ENCODE measurements at places on chromosomes 16 and 17.

DNA sequence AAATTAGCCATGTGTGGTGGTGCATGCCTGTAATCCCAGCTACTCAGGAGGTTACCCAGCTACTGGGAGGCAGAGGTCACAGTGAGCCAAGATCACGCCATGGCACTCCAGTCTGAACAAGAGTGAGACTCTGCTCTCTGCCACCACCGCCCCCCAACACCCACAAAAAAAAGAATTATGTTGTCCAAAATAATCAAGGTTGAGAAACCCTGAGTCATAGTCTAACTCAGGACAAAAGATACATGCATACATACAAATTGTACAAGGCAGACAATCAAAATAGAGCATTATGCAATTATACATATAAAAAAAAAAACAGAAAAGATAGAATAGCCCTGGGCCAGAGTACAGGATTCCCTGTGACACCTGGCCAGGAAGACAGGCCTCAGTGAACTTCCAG is 6.6 kb upstream of the KPNB1 start:
- DNase-seq: no peak

DNA sequence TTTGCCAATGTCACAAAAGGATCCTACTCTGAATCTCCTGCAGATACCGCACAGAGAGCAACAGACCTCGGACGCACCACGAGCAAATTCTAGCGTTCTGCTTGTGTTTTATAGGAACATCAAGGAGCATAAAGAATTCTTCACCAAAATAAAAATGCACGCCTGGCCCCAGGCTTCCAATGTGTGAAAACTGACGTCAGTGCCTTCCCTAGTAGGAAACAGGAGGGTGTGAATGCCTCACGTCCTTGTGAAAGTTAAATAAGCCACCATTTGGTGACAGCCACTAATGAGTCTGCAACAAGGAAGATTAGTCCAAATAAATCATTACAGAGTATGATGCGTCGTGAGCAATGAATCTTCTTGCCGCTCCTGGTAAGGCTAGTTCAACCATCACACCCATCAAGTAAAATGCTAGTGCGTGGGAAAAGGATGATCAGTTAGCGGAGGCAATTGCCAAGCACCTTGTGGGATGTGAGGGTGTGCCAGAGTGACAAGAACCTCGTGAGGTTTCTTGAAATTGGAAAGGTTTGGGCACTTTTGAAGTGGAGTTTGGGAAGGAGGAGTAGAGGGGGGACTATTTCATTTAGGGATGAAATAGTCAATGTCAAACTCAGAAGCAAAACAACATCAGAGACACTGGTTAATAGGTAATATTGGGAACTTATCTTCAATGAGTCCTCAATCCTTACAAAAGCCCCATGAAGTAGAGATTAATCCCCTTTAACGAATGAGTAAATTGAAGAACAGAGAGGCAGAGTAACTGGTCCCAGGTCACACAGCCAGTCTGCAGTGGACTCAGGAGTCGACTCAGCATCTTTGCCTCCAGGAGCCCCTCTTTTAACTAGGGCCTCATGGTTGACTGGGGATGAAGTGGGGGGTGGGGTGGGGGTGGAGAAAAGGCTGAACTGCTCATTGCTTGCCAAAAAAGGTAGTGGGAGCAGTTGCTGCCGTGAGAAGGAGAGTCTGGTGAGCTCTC is 238.8 kb downstream of the SLC39A11 start:
- DNase-seq: no peak

DNA sequence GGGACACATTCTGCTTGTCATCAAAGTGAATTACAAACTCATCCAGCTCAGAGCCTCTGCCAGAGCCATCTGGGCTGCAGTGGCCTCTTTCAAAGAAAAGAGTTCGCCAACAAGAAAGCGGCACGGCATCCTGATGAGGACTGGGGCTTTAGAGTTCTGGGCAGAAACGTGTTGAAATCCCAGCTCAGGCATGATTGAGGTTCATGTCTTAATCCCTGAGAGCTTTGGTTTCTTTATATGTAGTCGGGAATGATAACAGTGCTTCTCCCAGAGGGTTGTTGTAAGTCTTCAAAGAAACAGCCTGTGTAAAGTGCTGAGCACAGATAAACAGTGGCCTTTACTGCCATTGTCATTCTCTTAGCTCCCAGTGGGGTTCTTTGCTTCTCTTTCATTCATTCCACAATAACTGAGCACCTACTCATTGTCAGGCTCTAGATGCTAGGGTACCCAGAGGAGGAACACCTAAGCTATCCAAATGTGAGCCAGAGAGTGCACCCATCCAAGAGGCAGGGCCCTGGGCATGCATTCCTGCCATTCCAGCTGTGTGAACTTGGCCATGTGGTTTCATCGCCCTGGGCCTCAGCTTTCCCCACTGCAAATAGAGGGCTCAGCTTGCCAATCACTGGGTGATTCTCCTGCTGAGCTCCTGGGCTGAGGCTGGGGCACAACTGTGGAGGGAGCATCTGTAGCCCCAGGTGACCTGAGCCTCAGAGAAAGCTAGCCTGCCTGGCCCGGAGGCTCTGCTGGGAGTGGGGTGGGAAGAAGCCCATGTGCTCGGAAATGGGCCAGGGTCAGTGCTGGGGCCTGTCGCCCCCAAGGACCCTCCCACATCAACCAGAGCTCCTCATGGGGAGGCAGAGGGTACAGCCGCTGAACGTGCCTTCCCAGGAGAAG is 38.3 kb upstream of the CRHR1 start:
- DNase-seq: no peak

DNA sequence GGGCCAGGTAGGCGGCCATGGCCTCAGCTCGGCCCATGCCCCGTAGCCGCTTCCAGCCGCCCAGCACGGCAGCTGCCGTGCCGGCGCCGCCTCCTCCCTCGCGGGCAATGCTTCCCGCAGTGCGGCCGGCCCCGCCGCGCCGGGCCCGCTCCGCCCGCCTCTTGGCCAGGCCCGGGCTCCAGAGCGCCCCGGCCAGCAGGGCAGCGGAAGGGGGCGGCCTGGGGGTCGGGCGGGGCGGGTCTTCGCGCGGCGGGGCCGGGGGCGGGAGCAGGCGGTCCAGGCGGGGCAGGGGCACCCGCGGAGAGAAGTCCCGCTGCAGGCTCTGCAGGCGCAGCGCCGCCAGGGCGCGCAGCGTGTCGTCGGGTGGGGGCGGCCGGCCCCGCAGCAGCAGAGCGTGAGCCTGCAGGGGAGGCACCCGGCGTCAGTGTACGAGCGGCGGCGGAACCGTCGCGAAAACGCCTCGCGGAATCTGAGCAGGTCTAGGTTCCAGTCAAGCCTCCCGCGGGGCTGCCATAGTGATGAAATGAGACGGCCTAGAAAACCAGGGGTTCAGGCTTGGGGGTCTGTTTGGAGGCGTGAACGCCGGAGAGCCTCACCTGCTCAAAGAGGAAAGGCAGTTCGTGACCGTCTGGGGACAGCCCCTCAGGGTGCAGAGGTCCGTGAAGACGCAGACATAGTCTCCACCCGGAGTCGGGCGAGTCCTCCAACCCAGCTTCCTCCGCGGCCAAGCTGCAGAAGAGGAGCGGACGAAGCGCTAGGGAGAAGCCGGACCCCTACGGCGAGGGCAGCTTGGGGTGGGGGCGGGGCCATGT is 6.6 kb downstream of the PLEKHH3 start:
- no peak for DNase-seq

DNA sequence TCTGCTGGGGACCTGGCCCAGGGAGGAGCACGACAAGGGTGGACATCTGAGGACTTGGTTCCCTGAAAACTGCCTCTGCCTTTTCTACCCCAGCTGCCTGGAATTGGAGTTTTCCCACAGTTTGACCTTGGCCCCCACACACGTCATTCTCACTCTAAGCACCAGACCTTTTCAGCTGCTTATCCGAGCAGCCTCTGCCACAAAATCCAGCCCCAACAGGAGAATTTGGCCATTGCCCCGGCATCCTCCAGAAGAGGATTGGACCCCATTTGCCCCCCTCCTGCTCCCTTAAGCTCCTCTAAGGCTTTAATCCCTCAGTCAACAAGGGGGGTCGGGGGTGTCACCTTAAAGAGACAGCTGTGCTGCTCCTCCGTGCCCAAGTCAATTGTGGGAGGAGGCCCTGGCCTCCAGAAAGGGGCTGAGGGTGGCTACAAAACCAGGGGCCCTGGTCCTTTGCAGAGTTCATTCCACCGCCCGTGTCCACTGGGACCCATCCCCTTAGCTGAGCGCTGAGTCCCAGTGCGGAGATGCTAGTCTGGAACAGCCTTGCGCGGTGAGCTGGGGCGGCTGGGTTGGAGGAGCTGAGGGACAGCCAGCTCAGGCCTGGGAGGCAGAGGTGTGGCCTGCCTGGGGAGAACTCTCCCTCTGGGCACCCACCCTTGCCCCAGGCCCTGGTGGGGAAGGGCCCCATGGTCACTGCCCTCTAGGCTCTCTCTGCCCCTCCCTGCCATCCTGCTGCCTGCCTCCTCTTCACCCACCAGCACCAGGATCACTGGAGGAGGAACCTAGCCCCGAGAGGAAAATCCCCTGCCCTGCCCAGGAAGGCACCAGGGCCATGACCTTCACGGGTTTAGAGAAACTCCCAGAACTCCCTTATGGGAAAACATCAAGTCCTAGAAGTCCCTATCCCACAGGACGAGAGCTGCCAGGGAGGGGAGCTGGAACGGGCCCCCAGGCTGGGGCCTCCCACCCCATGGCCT is 18.8 kb downstream of the TTYH2 start:
- no peak for DNase-seq

- no peak for DNase-seq
Measured at GRCh38 chr16:56847173-56847910, 17.7 kb upstream of the SLC12A3 start.

DNA sequence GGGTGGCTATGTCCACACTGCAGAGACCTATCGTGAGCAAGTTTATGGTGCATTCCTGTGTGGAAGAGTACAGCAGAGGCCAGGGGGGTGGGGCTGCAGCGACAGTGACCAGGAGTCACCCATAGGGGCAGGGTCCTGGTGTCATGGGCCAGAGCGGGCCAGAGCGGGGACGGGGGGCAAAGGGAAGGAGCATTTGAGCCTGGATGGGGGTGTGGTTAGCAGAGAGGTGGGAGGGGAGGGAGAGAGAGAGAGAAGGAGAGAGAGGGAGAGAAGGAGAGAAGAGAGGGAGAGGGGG is 17.8 kb downstream of the JPH3 start:
- DNase-seq: no peak

DNA sequence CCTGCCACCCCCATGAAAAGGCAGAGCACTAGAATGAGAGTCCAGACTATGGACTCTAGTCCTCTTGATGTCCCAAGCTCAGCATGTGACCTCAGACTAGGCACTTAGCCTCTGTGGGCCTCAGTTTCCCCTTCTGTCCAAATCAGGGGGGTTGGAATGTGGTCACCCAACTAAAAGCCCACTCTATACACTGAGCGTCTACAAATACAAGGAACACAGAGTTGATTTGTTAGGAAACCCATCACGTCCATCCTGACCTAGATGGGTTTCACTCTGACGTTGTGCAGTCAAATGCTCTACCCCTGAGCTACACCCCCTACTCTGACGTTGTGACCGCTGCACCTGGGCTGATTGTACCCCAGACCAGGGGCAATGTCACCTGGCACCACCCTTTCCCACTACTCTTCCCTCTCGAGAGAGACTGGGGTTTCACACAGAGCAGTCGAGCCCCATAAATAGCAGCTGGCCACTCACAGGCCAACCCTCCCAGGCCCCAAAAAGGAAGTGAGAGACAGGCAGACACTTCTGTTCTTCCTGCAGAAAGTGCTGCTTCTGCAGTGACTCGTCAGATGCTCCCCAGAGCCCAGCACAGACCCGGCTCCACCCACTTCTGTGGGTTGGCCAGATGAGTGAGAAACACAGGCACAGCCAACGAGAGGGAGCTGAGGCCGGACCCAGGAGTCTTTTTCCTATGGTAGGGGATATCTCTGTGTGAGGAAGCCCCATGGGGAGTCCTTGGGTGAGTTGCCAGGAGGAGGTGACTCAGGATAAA is 16.1 kb upstream of the TNFRSF13B start:
- DNase-seq: no peak

- no peak for DNase-seq
Measured at GRCh38 chr16:15770512-15770911, 86.3 kb downstream of the MYH11 start.

DNA sequence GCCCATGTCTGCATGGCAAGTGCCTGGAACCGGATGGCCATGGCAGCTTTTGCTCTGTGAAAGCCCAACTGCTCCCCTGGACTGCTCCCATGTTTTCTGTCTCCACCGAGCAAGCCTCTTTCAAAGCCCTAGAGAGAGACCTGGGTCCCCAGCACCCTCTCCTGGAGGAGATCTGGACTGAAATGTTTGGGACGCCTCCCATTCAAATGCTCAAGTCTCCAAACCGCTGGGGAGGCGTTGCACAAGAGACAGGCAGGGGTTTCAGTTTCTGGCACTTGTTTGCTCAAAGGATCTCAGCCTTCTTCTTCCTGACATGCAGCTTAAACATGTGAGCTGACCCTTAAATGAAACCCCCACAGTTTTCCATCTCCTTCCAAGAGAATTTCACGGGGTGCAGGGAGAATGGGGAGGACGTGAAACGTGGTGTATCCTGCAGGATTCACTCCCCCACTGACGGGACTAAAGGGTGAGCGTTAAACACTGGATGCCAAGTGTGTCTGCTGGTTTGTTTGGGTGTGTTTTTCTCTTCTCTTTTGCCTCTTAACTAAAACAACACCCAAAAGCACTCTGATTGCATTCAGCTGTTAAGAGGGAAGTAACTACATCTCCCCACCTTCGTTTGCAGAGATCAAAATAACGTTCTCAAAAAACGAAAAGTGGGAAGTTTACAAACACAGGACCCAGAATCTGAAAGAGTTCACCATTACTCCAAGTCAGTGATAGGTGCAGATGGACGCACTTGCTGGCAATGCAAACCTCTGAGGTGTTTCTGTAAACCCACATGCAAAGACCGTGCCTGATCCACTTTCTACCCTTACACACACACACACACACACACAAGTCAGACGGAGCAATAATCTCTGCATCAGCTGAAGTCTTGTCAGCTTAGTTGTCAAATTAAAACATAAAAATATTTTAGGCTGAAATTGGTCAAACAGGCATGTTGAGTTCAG is 256.9 kb downstream of the C16orf95 start:
- no peak for DNase-seq

DNA sequence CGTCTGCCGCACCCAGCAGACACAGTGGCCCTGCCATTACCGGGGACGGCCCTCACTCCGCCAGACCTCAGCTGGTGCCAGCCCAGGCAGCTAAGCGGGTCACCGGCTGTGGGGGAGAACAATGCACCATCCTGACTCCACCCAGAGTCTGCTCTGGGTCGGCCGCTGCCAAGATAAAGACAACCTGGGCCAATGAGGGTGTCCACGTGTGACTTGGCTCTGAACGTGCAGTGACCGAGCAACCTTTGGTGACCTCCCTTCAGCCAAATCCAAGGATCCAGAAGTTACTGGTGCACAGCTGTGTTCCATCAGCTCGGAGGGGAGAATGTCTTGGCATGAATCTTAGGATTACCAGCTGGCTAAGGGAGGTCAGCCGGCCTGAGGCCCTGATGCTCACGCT is 155.9 kb downstream of the NTN1 start:
- no peak for DNase-seq

DNA sequence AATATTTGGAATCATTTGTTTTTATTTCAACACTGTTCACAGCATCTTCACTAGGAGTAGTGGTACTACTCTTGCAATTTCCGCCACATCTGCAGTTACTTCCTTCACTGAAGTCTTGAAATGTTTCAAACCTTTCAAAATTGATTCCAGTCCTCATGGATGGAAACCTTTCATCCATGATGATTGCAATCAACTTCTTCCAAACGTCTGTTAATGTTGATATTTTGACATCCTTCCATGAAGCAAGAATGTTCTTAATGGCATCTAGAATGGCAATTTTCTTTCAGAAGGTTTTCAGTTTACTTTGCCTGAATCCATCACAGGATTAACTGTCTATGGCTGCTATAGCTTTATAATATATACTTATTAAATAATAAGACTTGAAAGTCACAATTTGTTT is 736.8 kb upstream of the CA10 start:
- no peak for DNase-seq

- no peak for DNase-seq
Measured at GRCh38 chr17:58337600-58338453, 9.2 kb upstream of the TSPOAP1 start.
